ENCODE measurements at places on chromosomes 4 and X. TPM values are rescaled to one million over a fixed set of nuclear protein-coding genes. Genes with fewer than 3 reads are reported as not detected.
A peak's percentile ranks its signal among the peaks of the same experiment; 100 is the strongest.

- no peak for DNase-seq
- H3K4me1 ChIP-seq = no peaks in the 10 kb centered on the region
- H3K4me3 ChIP-seq = no peak overlapping the region
- no peak overlapping the region for H3K27ac ChIP-seq
- peaks cover 1% of the 10 kb centered on the region for H3K27me3 ChIP-seq
Observed at GRCh38 chrX:295136-295535, 14.0 kb downstream of the PLCXD1 start.

DNA sequence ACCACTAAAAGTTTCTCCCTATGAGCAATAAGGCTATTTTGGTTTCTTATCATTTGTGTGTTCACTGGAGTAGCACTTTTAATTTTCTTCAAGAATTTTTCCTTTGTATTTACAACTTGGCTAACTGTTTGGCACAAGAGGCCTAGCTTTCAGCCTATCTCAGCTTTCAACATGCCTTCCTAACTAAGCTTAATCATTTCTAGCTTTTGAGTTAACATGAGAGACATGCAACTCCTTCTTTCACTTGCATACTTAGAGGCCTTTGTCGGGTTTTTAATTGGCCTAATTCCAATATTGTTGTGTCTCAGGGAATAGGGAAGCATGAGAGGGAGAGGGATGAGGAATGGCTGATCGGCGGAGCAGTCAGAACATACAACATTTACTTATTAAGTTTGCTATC, 349.8 kb downstream of the OPHN1 start:
- no peak overlapping the region for H3K27ac ChIP-seq
- H3K27me3 ChIP-seq = peaks cover 1% of the 10 kb centered on the region
- H3K4me1 ChIP-seq = no peaks in the 10 kb centered on the region
- no peak for DNase-seq

DNA sequence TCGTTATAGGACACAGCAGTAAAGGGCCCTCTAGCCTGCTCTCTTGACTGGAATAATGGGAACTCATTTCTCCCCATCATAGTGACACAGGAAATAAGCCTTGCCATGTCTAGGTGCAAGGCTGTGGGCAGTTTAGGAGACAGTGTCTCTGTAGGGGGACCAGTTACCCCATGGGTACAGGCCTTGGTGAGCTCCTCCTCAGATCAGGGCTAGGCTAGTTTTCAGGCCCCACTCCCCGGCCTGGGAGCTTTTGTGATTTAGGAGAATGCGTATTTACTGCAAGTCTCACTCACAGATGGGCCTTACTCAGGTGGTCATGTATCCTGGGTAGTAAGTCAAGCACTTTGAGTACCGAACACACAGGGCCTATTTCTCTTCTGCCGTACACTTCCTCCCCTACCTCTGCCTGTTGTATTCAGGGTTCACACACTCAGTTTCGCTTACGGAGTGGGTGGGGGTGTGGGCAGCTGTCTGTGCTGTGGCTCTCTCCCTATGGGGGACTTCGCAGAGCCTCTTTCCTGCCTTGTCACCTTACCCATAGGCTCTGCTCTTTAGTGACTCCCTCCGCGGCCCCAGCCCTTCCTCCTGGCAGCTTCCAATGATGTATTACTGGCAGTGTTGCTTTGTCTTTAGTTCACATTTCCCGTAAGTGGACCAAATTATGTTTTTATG, 34.2 kb downstream of the FAM193A start:
- peak overlapping the region; percentile 96 for H3K27ac ChIP-seq
- peaks cover 66% of the 10 kb centered on the region for H3K4me1 ChIP-seq
- H3K36me3 ChIP-seq = peaks cover 3% of the 10 kb centered on the region
- peaks cover 2% of the 10 kb centered on the region for H3K27me3 ChIP-seq
- peak overlapping the region; percentile 74 for H3K4me3 ChIP-seq

- H3K36me3 ChIP-seq = no peaks in the 10 kb centered on the region
- peaks cover 7% of the 10 kb centered on the region for H3K27me3 ChIP-seq
- peaks cover 7% of the 10 kb centered on the region for H3K4me1 ChIP-seq
- no peak overlapping the region for H3K27ac ChIP-seq
- H3K4me3 ChIP-seq = no peak overlapping the region
Observed at GRCh38 chrX:107504006-107504405, 54.6 kb downstream of the FRMPD3 start.

GRCh38 chr4:125836597-125837195, 521.9 kb downstream of the FAT4 start:
- H3K4me1 ChIP-seq = no peaks in the 10 kb centered on the region
- H3K27me3 ChIP-seq = no peaks in the 10 kb centered on the region
- no peak overlapping the region for H3K27ac ChIP-seq
- no peak for DNase-seq
- no peak overlapping the region for H3K4me3 ChIP-seq

DNA sequence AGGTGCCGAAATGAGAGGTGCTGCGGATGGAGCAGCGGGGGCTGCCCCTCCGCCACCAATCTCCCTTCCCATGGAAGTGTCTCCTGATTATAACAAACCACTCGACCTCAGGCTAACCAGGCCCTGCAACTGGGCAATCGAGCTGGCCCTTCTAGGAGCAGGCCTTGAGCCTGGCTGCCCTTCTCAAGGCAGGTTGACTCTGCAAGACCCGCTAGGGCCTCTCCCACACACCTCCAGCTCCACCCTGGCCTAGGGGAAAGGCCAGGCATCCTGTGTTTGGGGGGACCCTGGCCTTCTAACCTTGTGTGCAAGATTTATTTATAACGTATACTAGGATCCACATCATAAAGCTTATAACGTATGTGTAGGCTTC, 3.7 kb upstream of the BCOR start:
- DNase-seq = no peak
- peaks cover 25% of the 10 kb centered on the region for H3K27me3 ChIP-seq
- no peaks in the 10 kb centered on the region for H3K36me3 ChIP-seq
- no peak overlapping the region for H3K27ac ChIP-seq
- no peak overlapping the region for H3K4me3 ChIP-seq

- DNase-seq = no peak
- H3K4me1 ChIP-seq = no peaks in the 10 kb centered on the region
- no peaks in the 10 kb centered on the region for H3K36me3 ChIP-seq
- no peak overlapping the region for H3K4me3 ChIP-seq
- H3K27me3 ChIP-seq = no peaks in the 10 kb centered on the region
Observed at GRCh38 chr4:177010418-177010817, 217.7 kb upstream of the VEGFC start.

GRCh38 chr4:184430163-184430562, 44.2 kb downstream of the IRF2 start:
- H3K36me3 ChIP-seq = peaks cover 27% of the 10 kb centered on the region
- no peak for DNase-seq

- H3K27me3 ChIP-seq = peaks cover 2% of the 10 kb centered on the region
- no peaks in the 10 kb centered on the region for H3K36me3 ChIP-seq
- no peak overlapping the region for H3K27ac ChIP-seq
- no peaks in the 10 kb centered on the region for H3K4me1 ChIP-seq
Observed at GRCh38 chr4:183124228-183124627, 25.2 kb downstream of the WWC2 start.

DNA sequence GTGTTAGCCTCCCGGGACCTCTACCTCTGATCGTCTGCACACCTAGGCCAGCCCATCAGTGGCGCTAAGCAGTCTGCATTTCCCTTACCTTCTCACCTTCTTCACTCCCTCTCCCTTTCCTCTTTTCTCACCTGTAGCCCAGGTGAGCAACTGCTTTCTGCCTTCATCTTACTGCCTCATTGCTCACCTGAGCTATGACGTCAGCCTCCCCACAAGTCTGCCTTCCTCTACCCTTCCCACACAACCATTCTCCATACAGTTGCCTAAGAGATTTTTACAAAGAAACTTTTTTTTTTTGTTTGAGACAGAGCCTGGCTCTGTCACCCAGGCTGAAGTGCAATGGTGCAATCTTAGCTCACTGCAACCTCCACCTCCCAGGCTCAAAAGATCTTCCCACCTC, 136.3 kb downstream of the BCOR start:
- no peaks in the 10 kb centered on the region for H3K36me3 ChIP-seq
- no peak overlapping the region for H3K27ac ChIP-seq
- no peaks in the 10 kb centered on the region for H3K4me1 ChIP-seq
- no peak for DNase-seq
- peaks cover 5% of the 10 kb centered on the region for H3K27me3 ChIP-seq
- H3K4me3 ChIP-seq = no peak overlapping the region

GRCh38 chrX:109357706-109358105, 124.2 kb downstream of the GUCY2F start:
- no peaks in the 10 kb centered on the region for H3K4me1 ChIP-seq
- DNase-seq = no peak
- no peaks in the 10 kb centered on the region for H3K36me3 ChIP-seq
- no peak overlapping the region for H3K27ac ChIP-seq
- H3K27me3 ChIP-seq = peaks cover 3% of the 10 kb centered on the region
- no peak overlapping the region for H3K4me3 ChIP-seq

GRCh38 chr4:102563000-102563399, 61.8 kb downstream of the NFKB1 start:
- H3K36me3 ChIP-seq = peaks cover under 1% of the 10 kb centered on the region
- peaks cover 40% of the 10 kb centered on the region for H3K4me1 ChIP-seq
- no peak for DNase-seq
- no peak overlapping the region for H3K27ac ChIP-seq

- H3K4me3 ChIP-seq = peak overlapping the region; percentile 71
- H3K36me3 ChIP-seq = peaks cover 5% of the 10 kb centered on the region
- peaks cover 9% of the 10 kb centered on the region for H3K27me3 ChIP-seq
- peaks cover 9% of the 10 kb centered on the region for H3K4me1 ChIP-seq
Observed at GRCh38 chrX:118420462-118420861, 74.6 kb downstream of the WDR44 start.

DNA sequence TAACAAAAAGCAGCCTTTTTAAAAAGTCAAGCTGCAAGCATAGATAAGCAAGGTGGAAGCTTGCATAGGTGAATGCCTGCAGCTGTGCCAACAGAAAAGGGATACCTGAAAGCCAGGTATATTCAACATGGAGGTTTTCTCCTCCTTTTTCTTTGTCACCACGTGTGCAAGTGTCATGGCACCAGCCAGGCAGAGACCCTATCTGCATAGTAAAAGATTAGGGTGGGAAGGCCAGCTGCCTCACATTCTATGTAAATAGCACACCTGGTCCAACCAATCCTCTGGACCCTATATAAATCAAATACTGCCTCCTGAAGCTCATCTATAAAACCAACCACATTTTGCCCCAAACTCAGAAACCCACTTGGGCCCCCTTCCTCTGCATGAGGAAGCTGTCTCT, 28.0 kb upstream of the PLK4 start:
- H3K4me1 ChIP-seq = no peaks in the 10 kb centered on the region
- H3K36me3 ChIP-seq = peaks cover 35% of the 10 kb centered on the region
- H3K27me3 ChIP-seq = no peaks in the 10 kb centered on the region
- no peak overlapping the region for H3K4me3 ChIP-seq

GRCh38 chrX:101803451-101803850, 128.4 kb downstream of the ZMAT1 start:
- DNase-seq = no peak
- peaks cover 10% of the 10 kb centered on the region for H3K4me1 ChIP-seq
- no peak overlapping the region for H3K4me3 ChIP-seq
- H3K36me3 ChIP-seq = no peaks in the 10 kb centered on the region
- no peaks in the 10 kb centered on the region for H3K27me3 ChIP-seq

- H3K4me3 ChIP-seq = no peak overlapping the region
- no peaks in the 10 kb centered on the region for H3K4me1 ChIP-seq
- H3K27ac ChIP-seq = no peak overlapping the region
- H3K27me3 ChIP-seq = peaks cover 15% of the 10 kb centered on the region
- no peak for DNase-seq
Observed at GRCh38 chrX:13565511-13565910, 3.9 kb upstream of the EGFL6 start.

DNA sequence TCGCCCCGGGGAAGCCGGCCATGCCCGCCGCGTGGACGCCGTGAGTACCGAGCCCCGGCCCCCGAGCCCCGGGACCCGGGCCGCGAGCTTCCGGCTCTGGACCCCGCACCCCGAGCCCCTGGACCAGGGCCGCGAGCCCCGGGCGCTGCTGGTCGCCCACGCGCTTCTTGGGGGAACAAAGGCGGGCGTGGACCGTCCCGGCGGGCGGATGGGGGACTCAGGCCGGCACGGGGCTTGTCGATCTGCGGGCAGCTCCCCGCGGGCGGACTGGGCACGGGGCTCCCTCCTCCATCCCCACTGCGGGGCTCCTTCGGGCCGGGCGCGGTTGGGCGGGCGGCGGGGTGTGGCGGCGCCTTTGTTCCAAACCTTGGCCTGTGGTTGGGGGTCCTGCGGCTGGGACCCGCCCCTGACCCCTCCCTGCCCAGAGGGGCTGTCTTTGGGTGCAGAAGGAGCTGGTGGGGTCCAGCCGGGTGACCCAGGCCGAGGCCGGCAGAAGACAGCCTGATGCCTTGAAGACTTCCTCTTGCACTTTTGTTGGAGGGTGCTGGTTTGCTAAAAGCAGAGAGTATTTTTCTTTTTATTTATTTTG, 25.2 kb upstream of the ADD1 start:
- H3K4me1 ChIP-seq = peaks cover 71% of the 10 kb centered on the region
- peak overlapping the region; percentile 78 for H3K4me3 ChIP-seq
- peaks cover 2% of the 10 kb centered on the region for H3K27me3 ChIP-seq
- H3K36me3 ChIP-seq = peaks cover 11% of the 10 kb centered on the region
- H3K27ac ChIP-seq = peak overlapping the region; percentile 87
- DNase-seq = no peak

DNA sequence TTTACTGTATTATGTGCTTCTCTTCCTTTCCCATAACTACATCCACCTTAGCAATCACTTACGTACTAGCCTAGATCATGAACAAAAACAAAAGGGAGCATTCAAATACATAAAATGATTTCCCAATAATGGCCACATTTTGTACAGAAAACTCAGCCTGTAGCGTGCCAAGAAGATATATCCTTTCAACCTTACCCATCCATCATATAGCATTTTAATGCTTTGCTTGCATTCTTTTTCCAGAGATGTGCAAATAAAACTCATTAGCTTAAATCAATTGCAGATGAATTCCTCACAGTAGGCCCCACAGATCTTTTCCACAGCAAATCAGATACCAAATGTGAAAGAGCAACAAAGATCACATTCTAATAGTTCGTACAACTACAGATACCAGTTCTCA, 20.8 kb downstream of the GRSF1 start:
- no peak for DNase-seq
- peaks cover 10% of the 10 kb centered on the region for H3K36me3 ChIP-seq
- no peaks in the 10 kb centered on the region for H3K27me3 ChIP-seq
- H3K4me1 ChIP-seq = peaks cover 9% of the 10 kb centered on the region
- H3K4me3 ChIP-seq = no peak overlapping the region
- H3K27ac ChIP-seq = peak overlapping the region; percentile 13

GRCh38 chr4:27514711-27515110, 654.1 kb downstream of the STIM2 start:
- no peak for DNase-seq
- no peaks in the 10 kb centered on the region for H3K4me1 ChIP-seq
- H3K27ac ChIP-seq = no peak overlapping the region

Gene TEC
- polyA plus RNA-seq = 2.9 TPM

Gene FAM53A
- 0.38 TPM for polyA plus RNA-seq

Gene SLC16A2
- 0.06 TPM for polyA plus RNA-seq

Gene FGFBP1
- polyA plus RNA-seq = not detected

Gene SOWAHB
- not detected for polyA plus RNA-seq

Gene CDS1
- polyA plus RNA-seq = not detected

Gene PLCXD1
- 1.2 TPM for polyA plus RNA-seq

Gene PABPC5
- not detected for polyA plus RNA-seq
